NCI-H187 treated with DMSO at 0.1 percent for 48 hours (cell line): ENCODE measurements at places on chromosomes 4 and X.

GRCh38 chr4:121277194-121278105, 103.4 kb downstream of the QRFPR start:
- no peak for DNase-seq

GRCh38 chr4:140497747-140498636, at the start of gene MGAT4D:
TSS of gene MGAT4D (minus strand) at chr4:140498293. CDS start at chr4:140498222, 71 bp downstream.
- no peak for DNase-seq

GRCh38 chr4:27187786-27188185, 327.1 kb downstream of the STIM2 start:
- no peak for DNase-seq

DNA sequence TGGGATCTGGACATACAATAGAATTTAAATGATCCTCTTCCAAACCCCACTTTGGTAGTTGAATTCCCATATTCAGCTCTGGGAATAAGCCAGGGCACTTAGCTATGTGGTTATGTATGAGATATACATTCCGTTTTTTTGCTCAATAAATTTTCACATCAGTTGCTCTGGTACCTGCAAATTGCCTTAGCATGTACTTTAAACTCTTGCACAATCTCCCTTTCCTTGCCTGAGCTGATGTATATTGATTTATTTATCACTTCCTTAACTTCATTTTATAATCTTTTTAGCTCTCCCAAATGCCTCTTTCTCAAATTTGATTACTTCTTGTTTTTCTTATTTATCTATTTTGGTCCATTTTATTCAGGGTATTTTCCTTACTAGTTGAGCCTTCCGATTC, 90.1 kb upstream of the AGA start:
- DNase-seq, result no peak

- DNase-seq, result no peak
Measured at GRCh38 chr4:155099231-155099630, 109.2 kb upstream of the NPY2R start.

DNA sequence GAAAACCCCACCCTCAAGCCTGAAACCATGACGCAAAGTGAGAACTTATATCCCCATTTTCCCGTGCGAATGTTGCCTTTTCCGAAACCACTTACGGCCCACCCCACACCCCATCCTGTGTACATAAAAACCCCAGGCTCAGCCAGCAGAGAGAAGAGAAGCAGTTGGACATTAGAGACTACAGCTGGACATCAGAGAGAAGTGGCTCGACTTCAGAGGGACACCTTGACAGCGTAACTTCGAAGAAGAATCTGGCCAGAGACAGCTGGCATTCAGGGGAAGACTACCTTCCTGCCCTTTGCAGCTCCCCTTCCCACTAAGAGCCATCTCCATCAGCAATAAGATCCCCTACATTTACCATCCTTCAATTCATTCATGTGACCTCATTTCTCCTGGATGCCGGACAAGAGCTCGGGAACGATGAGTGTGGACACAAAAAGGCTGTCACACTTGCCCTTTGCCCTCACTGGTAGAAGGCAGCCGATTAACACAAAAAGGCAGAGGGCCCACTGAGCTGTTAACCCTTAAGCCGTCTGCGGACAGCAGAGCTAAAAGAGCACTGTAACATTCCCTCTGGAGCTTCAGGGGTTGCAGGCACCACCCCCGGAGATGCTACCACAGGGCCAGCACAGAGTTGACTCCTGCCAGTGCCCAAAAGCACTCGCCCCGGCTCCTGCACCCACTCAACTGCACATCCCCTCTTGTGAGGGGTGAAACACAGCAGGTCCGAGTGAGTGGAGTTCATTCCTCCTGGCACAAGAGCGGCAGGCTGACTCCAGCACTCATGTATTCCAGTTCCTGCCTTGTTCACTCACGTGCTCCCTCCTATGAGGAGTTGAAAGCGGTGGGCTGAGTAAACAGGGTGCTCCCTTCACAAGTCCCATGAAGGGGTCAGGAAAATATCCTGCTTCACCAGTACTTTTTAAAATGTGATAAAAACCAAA, 7.5 kb downstream of the CHM start:
- DNase-seq, result no peak

DNA sequence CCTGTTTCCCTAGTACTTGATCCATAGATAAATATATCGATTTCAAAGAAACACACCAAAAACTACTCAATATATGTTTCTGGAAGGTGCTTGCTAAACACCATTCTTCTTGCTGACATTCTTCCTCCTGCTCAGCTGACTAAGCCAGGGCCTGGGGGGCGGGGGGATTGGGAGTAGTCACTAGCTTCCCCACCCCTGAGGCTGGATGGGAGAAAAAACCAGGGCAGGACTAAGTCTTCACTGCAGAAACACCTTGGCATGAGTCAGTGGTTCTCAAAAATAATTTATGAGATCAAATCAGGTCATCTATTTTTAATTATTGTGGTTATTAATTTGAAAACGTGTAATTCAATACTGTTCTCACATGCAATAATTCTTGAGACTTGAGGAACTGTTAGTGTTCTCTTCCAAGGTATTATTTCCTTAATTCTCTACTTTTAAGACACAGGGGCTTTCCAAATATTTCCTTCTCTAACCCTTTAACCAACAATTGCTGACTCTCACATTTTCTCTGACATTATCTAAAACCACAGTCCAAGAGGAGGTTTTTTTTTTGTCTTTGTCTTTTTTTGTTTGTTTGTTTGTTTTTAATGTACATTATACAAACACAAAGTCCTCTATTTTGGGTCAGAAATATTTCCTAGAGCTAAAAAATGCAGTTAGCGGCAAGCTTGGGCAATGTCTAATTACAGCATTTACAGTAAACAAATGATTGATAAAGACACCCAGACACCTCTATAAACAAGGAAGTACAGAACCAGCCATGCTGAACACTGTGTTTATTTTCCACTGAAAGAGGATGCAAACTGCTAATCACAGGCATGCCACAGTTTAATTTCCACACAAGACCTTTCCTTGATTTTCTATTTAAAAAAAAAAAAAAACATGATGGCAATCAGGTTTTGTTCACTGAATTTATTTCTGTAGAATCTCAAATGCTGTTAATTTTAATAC, 120.3 kb upstream of the USP9X start:
- no peak for DNase-seq

- no peak for DNase-seq
Measured at GRCh38 chr4:15043226-15043625, 40.9 kb downstream of the CPEB2 start.

GRCh38 chr4:150342945-150343344, 239.0 kb upstream of the MAB21L2 start:
- no peak for DNase-seq

DNA sequence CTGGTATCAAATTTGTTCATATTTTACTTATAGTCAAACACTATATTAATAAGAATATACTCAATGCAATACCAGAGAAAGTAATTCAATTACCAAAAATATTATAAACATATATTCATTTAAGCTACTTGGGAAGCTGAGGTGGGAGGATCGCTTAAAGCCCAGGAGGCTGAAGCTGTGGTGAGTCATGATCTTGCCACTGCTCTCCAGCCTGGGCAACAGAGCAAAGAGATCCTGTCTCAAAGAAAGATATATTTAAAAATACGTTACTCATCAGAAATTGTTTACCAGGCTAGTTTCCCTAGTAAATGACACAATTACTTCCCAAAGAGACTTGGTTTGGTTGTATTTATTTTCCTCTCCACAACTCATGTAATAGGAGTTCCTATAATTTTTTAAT, 433.6 kb downstream of the GASK1B start:
- no peak for DNase-seq

DNA sequence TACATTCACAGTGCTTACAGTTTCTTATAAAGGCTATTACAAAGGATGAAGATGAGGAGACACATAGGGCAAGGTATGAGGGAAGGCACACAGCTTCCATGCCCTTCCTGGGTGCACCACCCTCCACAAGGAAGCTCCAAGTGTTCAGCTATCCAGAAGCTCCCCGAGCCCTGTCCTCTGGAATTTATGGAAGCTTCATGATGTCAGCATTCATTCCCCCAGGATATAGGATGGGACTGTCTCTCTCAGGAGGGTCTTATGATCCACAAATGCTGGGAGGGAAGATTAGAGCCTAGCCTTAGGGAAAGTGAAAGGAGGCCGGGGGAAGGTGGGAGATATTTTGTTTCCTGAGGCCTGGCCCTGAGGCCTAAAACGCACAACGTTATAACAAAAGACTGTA, 236.0 kb downstream of the ANK2 start:
- DNase-seq, result no peak

GRCh38 chrX:71067712-71068043, 456 bp downstream of the SNX12 start:
- DNase-seq, result no peak

DNA sequence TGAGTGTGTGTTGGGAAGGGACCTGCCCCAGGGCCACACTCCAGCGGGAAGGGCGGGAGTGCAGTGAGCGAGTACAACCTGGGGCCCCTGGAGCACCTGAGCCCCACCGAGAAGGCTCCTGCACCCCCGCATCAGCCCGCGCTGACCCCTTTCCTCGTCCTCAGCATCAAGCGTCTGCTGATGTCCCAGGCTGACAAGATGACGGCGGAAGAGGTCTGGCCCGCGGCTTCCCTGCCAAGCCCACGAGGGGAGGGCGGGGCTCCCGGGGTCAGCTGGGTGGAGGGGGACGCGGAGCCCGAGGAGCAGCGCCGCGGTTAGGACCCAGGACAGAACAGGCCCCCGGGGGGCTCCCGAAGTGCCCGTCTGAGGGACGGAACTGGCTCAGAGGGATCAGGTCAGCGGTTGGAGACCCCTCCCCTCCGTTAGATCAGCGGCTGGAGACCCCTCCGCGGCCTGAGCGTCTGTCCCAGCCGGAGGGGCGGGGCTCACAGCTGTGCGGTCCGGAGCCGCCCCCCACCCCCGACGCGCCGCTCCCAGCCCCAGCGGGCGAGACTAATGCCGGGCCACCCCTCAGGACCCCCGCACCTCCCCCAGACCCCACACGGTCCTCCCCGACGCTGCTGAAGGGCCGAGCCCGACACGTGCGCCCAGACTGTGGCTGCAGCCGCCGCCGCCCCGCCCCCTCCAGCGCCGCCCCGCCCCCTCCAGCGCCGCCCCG, 6.7 kb downstream of the MYL5 start:
- no peak for DNase-seq

- no peak for DNase-seq
Measured at GRCh38 chrX:112066813-112067212, 15.8 kb downstream of the TRPC5 start.

DNA sequence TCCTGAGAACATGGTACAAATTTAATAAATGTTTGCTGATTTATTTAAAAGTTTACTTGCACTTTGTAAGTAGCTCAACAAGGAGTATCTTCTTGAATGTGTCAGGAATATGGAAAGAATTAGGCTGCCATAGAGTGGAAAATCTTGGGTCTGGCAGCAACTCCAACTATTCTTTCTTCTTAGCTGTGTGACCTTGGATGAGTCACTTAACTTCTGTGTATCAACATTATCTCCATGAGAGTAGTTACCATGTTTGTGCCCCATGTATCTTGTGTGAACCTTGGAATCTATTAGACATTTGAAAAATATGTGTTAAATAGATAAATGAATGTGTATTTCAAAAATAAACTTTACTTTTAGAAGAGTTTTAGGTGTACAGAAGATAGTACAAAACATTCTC, 348.8 kb downstream of the GBA3 start:
- DNase-seq, result no peak

DNA sequence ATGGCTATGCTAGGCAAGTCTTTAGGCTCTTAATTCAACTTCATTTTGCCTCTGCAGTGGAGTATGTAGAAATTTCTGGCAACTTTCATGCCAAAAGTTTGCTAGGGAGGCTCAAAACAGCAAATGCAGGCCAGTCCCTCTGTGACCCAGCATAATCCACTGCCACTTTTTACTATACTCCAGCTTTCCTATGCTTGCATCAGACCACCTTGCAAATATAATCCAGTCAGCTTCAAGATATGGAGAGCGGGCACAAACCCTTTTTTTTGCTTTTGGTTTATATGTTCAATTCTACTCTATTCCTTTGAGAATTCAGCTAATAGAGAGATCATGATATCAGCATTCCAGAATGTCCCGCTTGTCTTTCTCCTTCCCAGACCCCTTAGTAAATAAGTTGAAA, 192.0 kb upstream of the PABPC4L start:
- DNase-seq, result no peak

DNA sequence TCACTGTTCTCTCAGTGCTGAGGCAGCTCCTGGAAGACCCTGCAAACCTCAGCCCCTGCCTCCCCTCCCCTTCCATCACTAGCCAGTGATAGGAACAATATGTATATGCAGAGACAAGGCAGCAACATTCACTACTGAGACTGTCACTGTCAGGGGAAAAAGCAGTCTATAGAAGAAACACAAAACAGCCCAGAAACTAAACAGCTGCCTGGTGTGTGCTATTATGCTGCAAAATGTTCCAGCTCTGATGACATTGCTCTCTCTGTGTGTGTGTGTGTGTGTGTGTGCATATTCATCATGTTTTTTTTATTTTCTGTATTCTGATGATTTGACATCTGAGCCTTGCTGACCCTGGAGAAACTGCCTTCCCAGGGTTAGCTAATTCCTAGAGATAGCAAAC, 147.2 kb downstream of the SPATA18 start:
- no peak for DNase-seq

DNA sequence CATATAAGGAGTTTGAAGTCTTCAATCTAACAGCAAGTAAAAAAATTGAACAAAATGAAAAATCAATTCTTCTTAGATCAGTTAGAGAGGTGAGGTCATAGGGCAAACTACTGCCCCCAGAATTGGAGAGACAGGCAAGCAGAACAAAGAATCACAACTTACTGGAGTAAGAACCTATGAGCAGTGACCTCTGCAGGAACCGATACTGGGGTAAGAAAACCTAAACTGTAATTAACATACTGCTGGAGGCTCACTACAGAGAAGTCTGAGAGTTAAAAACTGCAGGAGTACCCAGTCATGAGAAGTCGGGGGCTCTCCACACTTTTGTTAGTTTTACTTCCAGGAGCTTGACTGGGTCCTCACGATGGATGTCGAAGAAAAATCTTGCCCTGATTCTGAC, 16.0 kb downstream of the CLDN22 start:
- DNase-seq, result no peak

DNA sequence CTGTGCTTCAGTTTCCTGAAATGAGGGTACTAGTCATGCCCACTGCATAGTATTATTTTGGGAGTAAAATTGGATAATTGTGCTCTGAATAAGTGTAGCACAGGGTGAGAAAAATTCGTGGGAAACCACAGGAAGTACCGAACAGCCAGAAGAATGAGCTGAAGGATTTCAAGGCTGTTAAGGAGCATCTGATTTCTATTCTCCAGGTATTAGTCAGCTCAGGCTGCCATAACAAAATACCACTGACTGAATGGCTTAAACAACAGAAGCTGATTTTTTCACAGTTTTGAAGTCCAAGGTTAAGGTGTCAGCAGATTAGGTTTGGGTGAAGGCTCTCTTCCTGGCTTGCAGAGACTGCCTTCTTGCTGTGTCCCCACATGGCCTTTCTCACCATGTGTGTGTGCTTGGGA, 41.9 kb downstream of the WWC2 start:
- DNase-seq, result no peak

- no peak for DNase-seq
Measured at GRCh38 chr4:19372390-19372789, 879.3 kb upstream of the SLIT2 start.

GRCh38 chr4:82398263-82398662, 24.5 kb upstream of the HNRNPD start:
- no peak for DNase-seq

GRCh38 chr4:4990857-4991540, 28.3 kb downstream of the CYTL1 start:
- no peak for DNase-seq
